Stimulated activated CD8-positive, alpha-beta memory T cell treated with anti-CD3 and anti-CD28 coated beads, Interleukin-2, amount 100 ng/mL, for 1 hour (primary cell): ENCODE measurements at places on chromosomes 2 and 18.

- DNase-seq, result no peak
Observed at GRCh38 chr18:38948436-38948835, 1382.8 kb upstream of the CELF4 start.

DNA sequence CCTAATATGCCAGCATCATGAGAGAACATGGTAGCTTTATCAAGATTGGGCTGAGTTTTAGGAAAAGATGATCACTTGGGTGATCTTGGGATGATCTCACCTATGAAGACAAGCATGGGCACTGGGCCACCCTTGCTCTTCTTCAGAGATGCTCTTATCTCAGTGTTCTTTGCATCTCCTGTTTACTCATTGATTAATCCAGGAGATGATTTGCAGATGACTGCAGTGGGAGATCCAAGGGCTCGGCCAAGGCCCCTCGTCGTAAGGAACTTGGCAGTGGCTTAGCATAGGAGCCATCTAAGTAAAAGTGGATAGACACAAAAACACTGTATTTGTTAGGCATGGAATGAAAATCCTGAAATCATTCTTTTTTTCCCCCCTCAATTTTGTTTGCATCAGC, 228.4 kb downstream of the FHOD3 start:
- no peak for DNase-seq

DNA sequence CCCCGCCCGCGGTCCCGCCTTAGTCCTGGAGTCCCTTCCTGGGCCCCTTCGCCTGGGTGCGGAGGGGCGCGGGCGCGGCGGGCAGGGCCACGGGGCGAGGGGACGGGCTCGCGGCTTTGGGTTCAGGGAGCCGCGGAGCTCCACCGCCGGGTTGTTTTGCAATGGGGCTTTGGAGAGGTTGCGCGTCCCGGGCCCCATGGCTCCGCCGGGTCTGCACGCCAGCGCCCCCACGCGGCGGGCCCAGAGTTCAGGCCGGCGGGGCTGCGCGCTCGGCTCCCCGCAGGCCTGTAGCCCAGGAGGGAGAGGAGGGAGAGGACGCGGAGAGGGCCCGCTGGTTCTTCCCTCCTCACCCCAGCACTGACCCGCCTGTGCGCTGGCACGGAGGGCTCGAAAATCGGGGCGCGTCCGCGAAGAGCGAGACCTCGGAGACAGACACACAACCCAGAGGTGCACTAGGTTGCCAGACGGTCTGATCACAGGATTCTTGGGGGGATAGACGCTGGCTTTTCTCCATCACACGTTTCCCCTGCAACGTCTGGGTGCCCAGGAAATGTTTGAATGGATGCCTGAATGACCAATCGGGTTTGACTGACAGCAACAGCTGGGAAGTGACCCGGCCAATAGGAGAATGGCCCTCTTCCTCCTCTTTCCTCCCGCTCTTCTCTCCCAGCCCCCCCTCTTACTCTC, 4.9 kb upstream of the SIX2 start:
- no peak for DNase-seq

GRCh38 chr2:1739961-1740715, 4.2 kb downstream of the PXDN start:
- no peak for DNase-seq

GRCh38 chr18:22698711-22699110, 234.4 kb upstream of the RBBP8 start:
- no peak for DNase-seq

GRCh38 chr18:12839526-12840196, 44.4 kb downstream of the PTPN2 start:
- no peak for DNase-seq

GRCh38 chr2:46446871-46447568, 32.3 kb upstream of the TMEM247 start:
- DNase-seq, result no peak

DNA sequence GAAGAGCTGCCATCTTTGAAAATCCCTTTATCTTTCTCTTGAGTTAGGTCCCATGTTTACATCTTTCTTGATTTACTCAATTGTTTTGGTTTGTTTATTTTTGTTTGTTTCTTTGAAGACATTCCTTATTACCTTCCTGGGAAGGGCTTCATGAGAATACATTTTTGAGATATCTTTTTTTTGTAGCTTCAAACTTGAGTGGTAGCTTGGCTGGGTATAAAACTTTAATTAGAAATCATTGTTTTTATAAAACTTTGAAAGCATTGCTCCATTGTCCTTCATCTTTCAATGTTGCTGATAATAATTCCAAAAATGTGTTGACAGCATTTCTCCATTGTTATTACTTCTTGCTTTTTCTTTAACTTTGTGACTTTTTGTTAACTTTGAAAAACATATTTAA, 145.9 kb upstream of the RBMS1 start:
- DNase-seq, result no peak

- DNase-seq, result no peak
Observed at GRCh38 chr2:55992455-55992854, 68.9 kb upstream of the EFEMP1 start.

DNA sequence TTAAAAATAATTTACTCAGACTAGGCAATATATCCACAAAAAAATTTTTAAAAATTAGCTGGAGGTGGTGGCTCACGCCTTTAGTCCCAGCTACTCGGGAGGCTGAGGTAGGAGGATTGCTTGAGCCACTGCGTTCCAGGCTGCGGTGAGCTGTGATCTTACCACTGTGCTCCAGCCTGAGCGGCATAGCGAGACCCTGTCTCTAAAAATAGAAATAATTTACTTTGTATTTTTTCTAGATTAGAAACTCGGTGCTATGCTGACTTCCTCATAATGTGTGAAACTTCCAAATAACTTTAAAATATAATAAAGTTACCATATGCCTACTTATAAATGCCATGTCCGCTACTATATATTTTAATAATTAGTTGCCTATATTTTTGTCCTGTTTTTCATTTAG, 6.7 kb downstream of the PPIG start:
- no peak for DNase-seq

- no peak for DNase-seq
Observed at GRCh38 chr2:147288131-147288530, 556.7 kb upstream of the ACVR2A start.

GRCh38 chr2:207008105-207008990, 69.0 kb downstream of the CPO start:
- no peak for DNase-seq

GRCh38 chr18:48979944-48980890, 29.5 kb upstream of the SMAD7 start:
- no peak for DNase-seq

GRCh38 chr18:78399992-78400503, 579.6 kb upstream of the SALL3 start:
- DNase-seq, result no peak

- no peak for DNase-seq
Observed at GRCh38 chr2:17497718-17498117, 20.5 kb downstream of the RAD51AP2 start.

- no peak for DNase-seq
Observed at GRCh38 chr2:127877626-127878025, 8.1 kb downstream of the AMMECR1L start.

- DNase-seq, result no peak
Observed at GRCh38 chr2:126663184-126663963, 7.4 kb downstream of the GYPC start.

GRCh38 chr2:56444339-56444738, 260.5 kb downstream of the CCDC85A start:
- DNase-seq, result no peak

- no peak for DNase-seq
Observed at GRCh38 chr18:68147728-68148127, 567.2 kb downstream of the TMX3 start.

GRCh38 chr2:122737429-122738077, 982.1 kb downstream of the TSN start:
- no peak for DNase-seq

- DNase-seq, result no peak
Observed at GRCh38 chr2:223696719-223697118, 94.6 kb upstream of the SCG2 start.

GRCh38 chr2:241741016-241741415, 6.6 kb downstream of the D2HGDH start:
- no peak for DNase-seq

- DNase-seq, result no peak
Observed at GRCh38 chr2:150588506-150588870, 101.0 kb upstream of the RND3 start.

- DNase-seq, result no peak
Observed at GRCh38 chr18:63980896-63981460, 11.1 kb downstream of the SERPINB8 start.

DNA sequence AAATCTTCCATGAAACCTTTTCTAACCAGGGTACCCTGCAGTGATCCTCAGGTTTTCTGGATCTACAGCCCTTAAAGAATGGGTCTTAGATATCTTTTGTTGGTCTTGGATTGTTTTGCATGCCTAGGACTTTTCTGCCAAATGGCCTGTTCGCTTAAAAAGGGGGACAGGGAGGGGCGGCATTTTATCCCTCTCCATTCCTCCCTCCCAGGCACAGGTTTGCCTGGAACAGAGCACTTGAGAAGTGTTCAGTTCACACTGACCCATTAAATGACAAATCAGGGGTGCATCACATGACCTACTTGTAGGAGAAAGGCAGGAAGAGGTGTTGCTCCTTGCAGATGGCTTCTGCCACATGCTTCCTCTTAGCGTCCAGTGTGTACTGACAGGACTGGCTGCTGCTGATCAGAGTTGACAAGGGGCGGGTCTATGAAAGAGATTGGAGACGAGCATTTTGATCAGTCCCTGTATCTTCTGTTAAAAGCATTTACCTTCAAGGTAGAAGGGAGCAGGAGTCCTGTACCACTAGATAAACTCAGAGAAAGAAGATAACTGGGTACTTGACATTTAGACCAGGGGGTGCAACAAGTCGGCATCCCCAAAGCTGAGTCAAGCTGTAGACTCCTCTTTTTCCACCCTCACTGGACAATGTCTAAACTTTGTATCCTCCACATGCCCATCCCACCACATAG, 8.4 kb downstream of the APOB start:
- DNase-seq, result no peak

DNA sequence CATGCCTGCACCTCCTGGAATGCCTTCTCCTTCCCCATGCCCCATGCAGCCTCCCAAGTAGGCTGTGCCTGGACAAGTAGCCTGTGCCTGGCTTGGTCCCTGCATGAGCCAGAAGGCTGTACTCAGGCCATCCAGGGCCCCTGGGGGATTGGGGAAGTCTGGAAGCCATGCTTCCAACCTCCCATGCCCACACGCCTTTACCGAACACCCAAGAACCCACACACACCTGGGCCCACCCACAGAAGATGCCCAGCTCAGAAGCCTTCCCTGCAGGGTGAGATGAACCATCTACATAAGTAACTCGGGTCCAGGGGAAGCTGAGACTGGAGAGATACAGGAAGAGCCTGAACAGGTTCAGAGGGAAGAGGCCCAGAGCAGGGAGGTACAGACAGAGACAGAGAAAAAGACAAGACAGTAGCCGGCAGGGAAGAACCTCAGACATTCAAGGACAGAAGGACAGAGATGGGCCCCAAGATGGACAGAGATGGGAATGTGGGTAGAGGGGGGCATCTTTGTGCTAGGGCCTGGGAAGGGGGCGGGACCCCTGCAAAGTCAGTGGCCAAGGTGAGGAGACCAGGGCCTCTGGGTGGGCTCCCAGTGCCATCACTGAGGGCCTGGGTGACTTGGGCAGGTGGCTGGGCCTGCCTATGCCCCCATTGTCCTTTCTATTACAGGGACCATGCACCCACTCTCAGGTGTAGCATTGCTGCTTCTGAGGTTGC, 4.3 kb downstream of the BIN1 start:
- DNase-seq, result no peak

DNA sequence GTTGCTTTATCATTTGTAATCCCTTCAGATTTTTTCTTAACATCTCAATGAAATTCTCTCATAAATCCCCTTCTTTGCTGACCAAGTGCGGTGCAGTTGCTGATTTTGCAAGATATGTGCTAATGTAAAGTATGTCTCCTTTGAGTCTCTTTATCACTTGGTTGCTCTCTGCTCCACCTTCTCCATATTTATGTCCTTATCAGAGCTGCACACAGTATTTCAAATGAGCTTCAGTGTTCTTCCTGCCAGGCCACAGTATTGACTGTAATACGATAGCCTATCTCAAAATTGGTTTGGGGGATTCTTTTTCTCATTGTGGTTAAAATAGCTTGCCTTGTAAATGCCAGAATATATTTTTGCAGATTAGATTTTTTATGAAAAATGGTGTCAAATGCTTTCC, 32.2 kb downstream of the MAIP1 start:
- no peak for DNase-seq

- DNase-seq, result no peak
Observed at GRCh38 chr18:56167366-56167765, 471.0 kb downstream of the TXNL1 start.

DNA sequence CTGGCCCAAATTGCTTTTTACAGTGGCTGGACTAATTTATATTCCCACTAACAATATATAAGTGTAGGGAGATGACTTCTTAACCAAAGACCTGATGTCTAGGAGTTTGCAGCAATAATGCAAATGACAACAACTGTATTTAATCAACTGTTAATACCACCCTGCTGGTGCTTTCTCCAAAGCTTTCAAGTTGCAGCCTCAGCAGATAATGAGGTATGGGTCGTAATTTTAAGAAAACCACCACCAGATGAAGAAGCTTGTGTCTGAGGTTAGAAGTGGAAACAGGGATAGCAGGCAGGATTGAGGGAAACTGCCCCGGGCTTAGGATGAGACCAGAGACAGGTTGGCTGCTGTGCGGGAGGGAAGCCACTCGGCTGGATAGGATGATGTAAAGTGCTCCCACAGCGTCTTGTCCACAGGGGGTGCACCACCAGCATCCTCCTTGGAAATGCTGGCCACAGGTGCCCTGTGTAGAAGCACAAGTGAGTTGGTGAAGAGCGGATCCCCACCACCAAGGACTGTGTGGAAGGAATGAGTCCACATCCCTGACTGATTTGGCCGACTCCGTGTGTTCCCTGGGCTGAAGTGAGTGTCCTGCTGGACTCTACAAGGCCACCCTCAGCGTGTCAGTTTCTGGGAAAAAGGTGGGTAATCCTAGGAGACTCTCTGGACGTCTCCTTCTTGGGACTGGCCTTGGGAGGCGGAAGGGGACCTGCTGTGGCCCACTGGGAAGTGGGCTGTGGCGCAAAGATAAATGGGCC, 76.1 kb upstream of the SMAD2 start:
- no peak for DNase-seq

DNA sequence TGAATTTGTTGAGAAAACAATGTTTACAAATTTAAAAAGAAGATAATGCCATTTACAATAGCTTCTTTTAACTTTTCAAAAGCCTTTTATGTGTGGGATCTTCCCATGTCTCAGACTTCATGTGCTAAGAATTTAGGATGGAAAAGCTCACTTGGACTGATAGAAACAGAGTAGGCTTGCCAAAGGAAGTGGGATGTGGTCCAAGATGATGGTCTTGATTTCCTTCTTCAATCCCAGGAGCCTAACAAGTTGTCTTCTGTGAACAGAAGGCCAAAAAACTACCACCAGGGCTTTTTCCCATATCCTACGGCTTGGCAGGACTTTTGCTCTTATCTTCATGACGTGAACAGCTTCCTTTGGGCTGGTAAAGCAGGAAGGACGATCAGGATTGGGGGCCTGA, 9.5 kb downstream of the CXCR4 start:
- DNase-seq, result no peak
